ENCODE measurements at places on chromosomes 7 and 10.
A peak's percentile ranks its signal among the peaks of the same experiment; 100 is the strongest.

GRCh38 chr10:10196701-10197100 is 821.0 kb upstream of the CELF2 start:
- DNase-seq: no peak

GRCh38 chr7:32147546-32148268 is 77.5 kb upstream of the PDE1C start:
- no peak for DNase-seq

DNA sequence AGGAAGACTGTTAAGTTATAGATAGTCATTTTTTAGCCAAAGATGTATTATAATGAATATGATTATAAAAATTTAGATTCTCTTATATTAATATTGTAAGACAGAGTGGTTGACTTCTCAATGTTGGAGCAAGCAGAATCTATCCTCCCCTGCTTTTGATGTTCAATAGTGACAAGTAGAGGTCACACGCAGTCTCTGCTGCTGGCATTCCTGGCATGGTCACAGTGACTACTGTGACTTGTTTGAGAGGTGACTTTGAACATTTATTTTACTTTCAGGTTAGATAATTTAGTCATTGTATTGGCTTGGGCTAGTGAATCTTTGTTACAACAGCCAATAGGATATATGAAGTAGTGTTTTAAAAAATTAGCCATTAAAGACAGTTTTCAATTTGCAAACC is 13.7 kb upstream of the CD36 start:
- DNase-seq: no peak

DNA sequence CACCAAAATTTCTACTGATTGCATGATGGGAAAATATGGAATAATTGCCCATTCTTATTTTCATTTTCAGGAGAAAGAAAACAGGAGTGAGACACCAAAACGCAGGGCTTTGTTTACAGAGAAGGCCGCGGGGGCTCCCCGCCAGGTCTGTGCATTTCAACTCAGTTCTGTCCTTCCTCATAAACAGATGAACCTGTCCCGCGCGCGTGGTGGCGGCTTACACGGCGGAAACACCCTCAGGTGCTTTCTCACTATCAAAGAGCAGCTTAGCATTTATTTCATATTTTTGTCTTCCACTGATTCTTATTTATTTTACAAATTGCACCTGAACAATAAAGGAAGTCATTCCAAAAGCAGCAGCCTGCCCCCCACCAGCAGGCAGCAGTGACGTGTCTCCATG is 579.4 kb downstream of the PTPRN2 start:
- no peak for DNase-seq

DNA sequence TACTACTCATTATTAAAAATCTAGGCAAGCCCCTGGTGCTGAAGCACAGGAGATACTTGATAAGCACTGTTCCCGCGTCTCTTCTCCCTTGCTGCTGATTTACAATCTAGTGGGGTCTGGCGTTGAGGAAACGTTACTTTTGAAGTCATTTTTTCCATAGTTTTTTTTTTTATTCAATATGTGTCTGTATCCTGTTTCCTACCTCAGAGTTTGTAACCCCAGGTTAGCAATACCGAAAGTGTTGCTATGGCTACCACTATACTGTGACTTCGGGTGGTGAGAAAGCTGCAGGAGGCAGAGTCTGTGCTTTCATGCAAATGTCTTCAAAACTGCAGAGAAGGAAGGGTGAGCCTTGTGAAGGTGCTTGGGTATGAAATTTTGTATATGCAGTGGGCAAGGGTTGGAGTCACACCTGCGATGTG is 458.8 kb upstream of the GHITM start:
- DNase-seq: peak; percentile 8

DNA sequence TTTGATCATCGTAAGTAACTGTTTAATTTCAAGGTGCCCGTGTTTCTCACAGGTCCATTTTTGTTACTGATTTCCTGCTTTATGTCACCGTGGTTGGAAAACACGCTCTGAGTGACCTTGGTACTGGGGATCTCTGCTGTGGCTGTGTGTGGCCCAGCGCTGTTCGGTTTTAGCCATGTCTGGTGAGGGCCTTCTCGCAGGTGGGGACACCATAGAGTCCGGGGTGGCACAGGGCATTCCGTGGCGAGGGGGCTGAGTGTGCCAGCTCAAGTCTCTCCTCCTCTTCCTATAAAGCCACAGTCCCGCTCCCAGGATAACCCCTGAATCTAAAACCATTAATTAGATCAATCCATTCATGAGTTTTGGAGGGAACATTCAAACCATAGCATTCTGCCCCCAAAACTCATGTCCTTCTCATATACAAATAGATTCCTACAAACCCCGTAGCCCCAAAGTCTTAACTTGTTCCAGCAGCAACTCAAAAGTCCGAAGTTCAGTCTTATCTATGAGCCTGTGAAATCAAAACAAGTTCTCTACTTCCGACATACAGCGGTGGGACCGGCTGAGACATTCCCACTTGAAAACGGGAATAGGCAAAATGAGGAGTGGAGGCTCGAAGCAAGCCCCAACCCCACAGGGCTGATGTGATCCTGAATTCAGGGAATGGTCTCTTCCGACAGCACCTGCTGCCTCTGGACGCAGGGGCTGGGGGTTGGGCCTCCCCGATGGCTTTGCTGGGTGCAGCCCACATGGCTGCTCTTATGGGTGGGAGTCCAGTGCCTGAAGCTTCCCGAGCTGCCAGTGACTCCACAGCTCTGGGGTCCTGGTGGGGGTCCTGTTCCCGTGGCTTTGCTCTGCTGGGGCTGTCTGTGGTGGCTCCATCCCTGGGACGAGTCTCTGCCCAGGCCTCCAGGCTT is 55.0 kb upstream of the NKX6-2 start:
- DNase-seq: no peak

DNA sequence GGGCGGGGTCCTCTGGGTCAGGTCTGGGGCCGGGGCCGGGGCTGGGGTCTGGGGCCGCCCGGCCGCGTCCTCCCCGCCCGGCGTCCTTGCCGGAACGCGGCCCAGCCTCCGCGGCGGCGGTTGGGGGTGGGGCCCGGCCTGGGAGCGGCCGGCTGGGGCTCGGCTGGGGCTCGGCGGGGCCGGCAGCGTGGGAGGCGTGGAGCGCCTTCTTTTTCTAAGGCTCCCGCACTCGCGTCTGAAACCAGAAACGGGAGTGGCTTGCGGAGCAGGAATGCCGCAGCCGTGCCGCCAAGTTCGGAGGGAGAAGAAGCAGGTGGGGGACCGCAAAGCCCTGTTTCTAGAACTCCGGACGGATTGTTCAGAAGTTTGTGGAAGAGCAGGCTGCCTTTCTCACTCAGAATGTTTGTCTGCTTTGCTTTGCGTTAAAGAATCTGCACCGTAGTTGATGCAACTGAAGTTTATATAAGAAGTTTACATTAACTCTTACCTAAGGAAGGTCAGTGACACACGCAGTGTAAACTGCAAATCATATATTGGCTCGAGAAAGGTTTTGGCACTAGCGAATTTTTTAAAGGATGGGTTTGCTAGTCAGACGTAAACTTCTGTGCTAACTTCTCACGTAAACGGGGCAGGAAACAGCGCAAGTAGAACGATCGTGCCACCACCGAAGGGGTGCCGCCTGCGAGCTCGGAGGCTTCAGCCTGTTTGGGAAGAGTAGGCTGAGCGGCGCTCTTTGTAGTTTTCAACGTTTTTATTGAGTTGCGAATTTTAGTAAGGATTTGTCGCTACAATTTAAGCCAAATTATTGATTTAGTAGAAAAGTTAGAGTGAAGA is 729 bp downstream of the DNAJB6 start:
- DNase-seq: peak; percentile 78
